LNCaP clone FGC (cell line): ENCODE measurements at places on chromosomes 4 and X.

- DNase-seq: no peak
Measured at GRCh38 chr4:73978886-73979285, 2.9 kb downstream of the PF4 start.

GRCh38 chrX:148024425-148025148, 43.5 kb downstream of the FMR1NB start:
- DNase-seq: no peak

- no peak for DNase-seq
Measured at GRCh38 chrX:94751611-94752010, 1077.6 kb downstream of the FAM133A start.

- no peak for DNase-seq
Measured at GRCh38 chr4:83785891-83786290, 250.0 kb downstream of the GPAT3 start.

DNA sequence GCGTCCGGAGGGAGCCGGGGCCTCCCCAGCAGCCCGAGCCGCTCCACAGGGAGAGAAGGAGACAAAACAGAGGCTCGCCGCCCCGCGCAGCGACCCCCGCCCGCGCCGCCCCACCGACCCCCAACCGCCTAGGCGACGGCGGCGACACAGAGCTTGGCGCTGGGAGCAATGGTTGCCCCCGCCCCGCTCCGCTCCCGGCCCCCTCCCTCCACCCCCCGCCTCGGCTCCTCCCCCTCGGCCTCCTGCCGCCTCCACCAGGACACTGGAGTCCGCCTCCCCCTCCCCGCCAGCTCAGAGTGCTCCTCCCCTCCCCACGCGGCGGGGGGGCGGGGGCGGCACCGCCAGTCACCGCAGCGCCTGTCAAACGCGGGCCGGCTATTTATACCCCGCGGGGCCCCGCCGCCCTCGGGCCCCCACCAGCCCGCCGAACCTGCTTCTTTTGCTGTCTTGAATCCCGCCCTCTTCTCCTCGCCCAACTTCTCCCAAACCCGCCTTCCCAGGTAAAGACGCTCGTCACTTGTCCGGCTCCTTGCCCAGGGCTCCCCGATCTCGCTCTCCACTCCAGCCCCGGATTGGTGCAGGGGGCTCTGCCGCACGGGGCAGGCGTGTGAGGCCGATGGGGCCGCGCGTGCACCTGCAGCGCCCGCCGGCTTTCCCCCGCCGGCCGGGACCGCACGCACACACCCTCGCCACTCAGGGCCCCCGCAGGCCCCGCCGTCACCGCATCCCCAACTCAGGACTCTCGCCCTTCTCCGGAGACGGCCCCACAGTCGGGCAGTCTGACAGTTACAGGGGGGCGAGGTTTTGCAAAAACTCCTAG, at the start of gene ELF2:
Gene ELF2 (minus strand): TSS at position 170 of the 820 bp plus-strand sequence. CDS start 39,517 bp downstream, outside the sequence.
- DNase-seq: peak; percentile 57

DNA sequence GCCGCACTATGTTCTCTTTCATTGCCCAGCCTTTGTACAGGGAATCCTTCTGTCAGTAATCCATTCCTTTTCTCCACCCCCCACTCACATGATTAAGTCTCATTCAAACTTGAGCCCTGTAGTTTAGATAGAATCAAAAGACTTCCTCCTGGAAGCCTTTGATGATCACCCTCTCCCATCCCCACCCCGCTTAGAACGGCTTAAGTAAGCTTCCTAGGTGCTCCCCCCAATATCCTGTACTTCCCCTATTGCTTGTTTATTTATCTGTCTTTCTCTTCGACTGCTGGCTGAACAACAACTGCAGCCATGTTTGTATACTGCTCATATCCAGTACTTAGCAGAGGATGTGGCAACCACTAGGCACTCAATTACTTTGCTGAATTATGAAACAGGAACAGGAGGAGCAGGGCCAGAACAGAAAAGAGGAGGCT, 38.5 kb upstream of the GPC3 start:
- no peak for DNase-seq

GRCh38 chr4:33923469-33923868, 2320.8 kb downstream of the ARAP2 start:
- DNase-seq: no peak

- DNase-seq: no peak
Measured at GRCh38 chr4:21192367-21192766, 492.1 kb downstream of the PACRGL start.

DNA sequence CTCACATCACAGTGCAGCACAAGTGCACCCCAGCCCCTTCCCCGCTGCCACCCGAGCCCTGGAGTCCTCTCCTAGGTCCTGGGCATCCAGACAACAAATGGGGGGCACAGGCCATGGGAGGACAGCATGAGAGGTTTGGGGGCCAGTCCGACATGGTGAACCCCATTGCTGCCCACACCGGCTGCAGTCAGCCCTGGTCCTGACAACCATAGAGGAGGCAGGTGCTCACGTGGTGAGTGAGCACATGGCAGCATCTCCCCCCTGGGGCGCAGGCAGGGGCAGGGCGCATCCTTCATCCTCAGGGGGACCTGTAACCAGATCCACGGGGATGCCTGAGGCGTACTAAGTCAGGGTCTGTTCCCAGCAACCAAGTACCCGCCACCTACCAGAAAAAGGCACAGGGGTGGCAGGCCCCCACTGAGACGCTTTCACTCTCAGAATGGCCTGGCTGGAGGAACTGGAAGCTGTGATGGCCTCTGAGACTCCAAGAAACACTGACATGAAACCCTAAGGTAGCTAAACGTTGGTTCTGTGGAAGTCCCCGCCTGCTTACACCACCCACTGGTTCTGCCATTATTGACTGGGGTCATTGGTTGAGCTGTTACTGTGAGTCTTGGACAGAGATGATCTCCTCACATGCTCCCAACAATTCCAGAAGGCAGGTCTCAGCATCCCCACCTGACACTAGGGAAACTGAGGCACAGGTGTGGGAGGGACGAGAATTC, 6.5 kb downstream of the ZFYVE28 start:
- DNase-seq: no peak

DNA sequence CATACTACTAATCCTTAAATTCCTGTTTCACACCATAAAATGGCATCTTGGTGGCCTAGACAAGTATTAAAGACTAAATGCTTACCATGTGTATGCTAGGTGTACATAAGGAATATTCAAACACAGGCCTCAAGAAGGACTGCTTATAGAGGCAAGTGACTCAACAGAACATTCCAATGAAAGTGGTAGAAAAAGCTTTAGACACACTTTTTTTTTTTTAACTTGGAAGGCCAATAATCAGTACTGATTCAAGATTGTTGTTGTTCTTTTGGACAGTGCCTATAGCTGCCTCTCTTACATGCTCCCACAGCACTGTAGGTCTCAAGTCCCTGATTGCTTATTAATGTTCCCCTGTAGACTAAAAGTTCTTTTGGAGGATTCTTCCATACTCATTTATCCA, 77.6 kb downstream of the FBXL5 start:
- no peak for DNase-seq

- no peak for DNase-seq
Measured at GRCh38 chr4:146445198-146446150, 76.3 kb downstream of the SLC10A7 start.

- DNase-seq: no peak
Measured at GRCh38 chr4:16125571-16126445, 42.0 kb upstream of the PROM1 start.

DNA sequence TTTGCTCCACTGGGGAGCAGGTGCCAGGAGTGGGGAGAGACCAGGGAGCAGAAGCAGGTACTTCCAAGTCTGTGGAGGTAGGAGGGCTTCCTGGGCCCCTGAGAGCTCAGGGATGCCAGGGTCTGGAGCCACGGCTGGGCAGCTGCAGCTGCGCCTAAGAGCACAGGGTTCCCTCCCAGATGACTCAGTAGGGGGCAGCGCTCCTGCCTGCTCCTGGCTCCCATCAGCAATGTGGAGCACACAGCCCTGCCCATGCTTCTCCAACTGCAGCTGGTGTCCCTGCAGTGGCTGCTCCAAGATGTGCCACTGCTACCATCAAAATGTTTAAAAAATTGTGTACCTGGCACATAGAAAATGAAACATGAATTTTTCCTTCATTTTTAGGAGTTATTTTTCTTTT, 1028.2 kb downstream of the PCDH7 start:
- no peak for DNase-seq

DNA sequence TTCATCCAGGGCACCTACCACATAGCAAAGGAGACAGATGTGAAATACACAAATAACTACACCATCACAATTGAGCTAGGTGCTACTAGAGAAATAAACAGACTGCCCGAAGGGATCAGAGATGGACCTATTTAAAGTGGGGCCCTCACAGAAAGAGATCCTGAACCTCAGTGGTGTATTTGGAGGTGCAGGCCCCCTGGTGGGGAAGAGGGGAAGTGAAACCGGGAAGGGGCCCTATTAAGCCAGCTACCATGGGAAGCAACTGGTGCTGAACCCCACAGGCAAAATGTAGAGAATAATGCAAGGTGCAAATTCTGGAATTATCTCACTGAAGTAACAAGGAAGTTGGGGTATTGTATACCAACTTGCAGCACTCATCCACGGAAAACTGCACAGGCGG, 78.6 kb upstream of the FAM9A start:
- no peak for DNase-seq

DNA sequence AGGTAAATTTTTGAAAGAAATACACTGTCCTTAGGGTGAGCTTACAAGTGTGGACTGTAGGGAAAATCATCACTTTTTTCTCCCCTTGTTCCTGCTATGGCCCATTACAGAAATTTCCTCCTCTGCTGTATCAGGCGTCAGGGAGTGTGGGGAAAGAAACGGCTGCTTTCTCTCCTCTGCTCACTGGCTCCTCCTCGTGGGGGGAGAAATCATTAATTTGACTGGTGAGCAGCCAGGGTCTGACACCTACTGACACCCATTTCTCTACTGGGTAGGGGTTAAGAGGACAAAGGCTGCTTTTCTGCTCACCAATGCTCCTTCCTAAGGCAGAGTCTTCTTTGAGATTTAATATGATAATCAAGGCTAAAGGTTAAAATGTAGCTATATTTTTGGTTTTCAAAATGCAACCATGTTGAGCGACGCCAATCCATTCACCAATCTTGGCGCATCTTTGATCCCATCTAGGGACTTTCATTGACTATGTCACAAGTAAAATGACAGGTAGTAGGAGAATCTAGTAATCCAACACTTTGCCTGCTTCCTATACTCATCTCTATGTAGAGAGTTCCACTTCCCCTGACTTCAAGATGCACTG, 25.1 kb downstream of the SETD7 start:
- no peak for DNase-seq

- no peak for DNase-seq
Measured at GRCh38 chr4:139641218-139641617, 24.4 kb upstream of the MGST2 start.

DNA sequence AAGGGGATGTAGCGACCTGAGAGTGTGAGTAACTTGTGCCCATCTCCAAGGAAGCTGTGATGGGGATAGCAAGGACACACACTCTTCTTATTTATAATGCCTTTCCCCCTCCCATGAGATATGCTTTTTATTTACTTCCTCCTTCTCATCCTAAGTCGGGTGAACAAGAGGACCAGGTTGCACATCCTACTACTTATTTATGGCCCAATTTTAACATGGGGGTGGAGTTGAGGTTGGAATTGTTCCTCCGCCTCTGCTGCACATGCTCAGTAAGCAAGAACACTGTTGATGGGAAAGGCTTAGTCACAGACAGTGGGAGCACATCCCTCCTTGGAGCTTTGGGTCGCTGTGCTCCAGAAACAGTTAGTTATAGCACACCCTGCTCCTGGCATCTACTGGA, 15.2 kb upstream of the TLR8 start:
- no peak for DNase-seq

DNA sequence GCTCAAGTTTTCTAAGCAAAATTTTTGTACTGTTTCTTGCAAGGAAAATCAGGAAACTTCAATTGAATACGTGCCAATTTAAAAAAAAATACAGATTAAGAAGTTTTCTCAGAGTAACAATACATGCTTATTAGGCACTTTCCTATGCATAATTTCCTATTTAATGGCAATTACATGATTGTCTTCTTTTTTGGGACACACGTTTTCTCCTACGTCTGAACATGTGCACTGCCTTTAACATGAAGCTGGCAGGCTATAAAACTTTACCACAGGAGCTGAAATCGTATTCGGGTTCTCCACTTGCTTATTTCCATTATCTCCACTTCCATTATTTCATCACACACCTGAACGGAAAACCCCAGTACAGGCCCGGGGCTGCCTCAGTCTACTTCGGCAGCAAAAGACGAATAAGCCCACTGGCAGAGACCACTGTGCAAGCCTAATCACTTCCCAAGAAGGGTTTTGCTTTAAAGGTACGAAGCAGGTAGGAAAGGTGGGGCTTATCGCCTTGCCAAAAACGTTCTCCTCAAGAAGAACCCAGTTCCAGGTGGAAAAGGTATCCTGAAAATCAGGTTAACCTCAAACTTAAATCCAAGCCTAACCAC, 575 bp downstream of the RCHY1 start:
- no peak for DNase-seq

DNA sequence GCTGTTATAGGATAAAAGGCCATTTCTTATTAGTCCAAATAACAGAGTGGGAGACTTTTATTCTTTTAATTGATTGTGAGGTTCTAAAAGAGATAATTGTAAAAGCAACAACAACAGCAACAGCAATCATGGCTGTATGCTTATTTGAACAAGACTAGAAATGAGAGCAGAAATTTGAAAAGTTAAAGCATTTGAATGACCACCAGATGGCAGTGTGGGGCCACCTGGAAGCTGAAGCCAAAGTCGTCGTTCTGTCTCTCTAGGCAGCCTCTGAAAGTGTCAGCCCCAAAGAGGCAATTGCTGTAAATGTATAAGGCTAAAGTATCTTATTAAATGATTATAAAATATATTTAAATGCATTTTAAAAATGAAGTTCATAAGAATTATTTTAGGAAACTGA, 42.2 kb downstream of the SH2D1A start:
- no peak for DNase-seq

- DNase-seq: no peak
Measured at GRCh38 chr4:41963105-41963504, 18.5 kb upstream of the DCAF4L1 start.
